ENCODE measurements at places on chromosomes 7 and 10. TPM values are rescaled to one million over a fixed set of nuclear protein-coding genes. Genes with fewer than 3 reads are reported as not detected.

- DNase-seq, result no peak
Observed at GRCh38 chr7:66529883-66530610, 98.6 kb upstream of the KCTD7 start.

- DNase-seq, result no peak
Observed at GRCh38 chr10:88759366-88760101, at the start of gene LIPN. Gene LIPN, plus strand, starts transcription at chr10:88760020. Its CDS starts 1,386 bp downstream, at chr10:88761406.

DNA sequence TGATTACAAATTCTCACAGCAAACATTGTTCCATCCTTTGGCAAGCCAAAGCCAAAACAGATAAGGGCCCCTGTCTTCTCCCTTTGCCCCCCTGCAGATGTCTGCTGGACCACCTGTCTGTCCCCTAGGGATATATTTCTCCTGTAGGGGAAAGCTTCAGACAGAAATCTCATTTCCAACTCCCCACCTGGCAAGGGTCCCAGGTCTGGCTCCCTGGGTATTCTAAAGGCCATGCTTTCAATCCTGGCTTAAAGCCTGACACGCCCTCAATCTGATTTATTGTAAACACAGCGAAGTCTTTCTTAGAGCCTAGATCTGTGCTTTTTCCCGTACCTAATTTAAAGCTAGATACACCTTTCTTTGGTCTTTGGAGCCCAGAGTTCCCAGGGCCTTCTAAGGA is 66.1 kb downstream of the KCNMA1 start:
- peak; percentile 81 for DNase-seq

FAM20C gene
- 60.5 TPM for total RNA-seq

- DNase-seq, result no peak
Observed at GRCh38 chr10:101766306-101766705, 9.6 kb downstream of the FGF8 start.

- DNase-seq, result no peak
Observed at GRCh38 chr10:98090822-98091221, 43.6 kb upstream of the R3HCC1L start.

DNA sequence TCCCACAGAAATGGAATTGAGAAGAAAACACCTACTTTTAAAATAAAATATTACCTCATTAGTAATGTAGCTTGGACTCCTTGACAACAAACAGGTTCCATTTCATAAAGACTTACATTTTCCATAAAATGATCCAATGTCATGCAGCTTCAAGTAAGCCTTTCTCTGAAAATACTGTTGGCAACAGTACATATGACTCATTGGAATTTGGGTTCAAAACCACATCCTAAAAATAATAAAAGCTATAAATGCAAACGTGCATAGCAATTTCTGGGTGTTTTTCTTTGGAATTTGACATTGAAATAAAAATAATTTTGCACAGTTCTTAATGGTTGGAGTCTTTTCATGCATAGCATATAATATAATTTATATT is 47.9 kb downstream of the FHIP2A start:
- no peak for DNase-seq

DNA sequence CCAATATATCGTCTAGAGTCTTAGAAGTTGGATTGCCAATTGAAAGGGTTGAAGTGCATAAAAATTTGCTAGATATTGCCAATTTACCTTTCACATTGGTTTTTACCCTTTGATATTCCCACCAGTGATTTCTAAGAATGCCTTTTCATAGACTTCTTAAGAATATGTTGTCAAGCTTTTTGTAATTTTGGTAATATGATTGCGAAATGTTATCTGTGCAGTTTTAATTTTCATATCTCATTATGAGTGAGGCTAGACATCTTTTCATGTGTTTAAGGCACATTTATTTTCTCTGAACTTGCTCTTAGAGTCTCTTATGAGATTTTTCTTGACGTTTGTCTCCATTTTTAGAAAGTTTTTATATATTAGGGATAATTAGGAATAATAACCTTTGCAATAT is 567.2 kb downstream of the CCSER2 start:
- DNase-seq, result no peak

- no peak for DNase-seq
Observed at GRCh38 chr10:18325889-18326531, 185.8 kb downstream of the CACNB2 start.

- DNase-seq, result no peak
Observed at GRCh38 chr10:60288256-60288655, 101.4 kb downstream of the ANK3 start.

SPOCK2 gene
- total RNA-seq, result 0.72 TPM

EIF5AL1 gene
- 0.51 TPM for total RNA-seq

CAV1 gene
- total RNA-seq, result 3.8 TPM

DNA sequence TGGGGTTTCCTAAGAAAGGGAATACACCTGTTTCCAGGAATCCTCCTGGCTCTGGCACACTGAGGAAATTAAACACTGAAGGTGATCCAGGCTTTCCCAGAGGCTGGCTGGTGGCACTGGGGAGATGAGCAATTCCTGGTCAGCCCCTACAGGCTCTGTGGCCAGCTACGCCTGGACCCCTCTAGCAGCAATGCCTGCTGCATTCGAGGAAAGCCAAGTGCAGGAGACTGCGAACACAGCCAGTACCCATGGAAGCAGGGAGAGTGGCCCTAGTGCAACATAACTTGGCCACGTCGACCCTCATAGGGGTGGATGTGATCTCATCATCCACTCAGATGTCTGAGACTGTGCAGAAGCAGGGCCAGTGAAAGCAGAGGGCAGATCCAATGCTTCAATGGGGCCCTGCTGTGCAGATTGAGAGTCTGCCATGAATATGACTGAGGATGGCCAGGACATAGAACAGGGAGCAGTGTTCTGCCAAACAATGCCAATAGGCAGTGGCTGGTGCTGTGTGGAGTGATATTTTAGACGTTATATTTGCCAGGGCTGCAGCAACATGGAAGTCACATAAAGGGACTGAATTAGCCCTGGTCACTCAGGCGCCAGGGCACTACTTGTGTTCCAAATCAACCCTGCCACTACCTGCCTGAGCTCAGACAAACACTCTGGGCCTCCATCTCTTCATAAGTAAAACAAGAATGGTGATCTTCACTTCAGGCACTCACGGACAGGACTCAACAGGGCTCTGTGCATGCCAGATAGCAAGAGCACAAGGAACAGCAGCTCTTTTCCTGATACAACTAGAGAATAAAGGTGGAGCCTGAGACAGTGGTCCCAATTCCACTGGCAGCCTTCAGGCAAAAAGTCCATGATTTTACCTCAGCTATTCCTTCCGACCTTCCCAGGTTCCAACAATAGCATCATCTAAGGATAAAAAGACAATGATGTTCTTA is 2.4 kb downstream of the ZNF488 start:
- DNase-seq, result no peak

- DNase-seq, result no peak
Observed at GRCh38 chr7:33880787-33881186, 24.6 kb upstream of the BMPER start.

- no peak for DNase-seq
Observed at GRCh38 chr10:69103784-69104183, 15.9 kb downstream of the SRGN start.

PILRA gene
- total RNA-seq, result 1.4 TPM
